ENCODE measurements at places on chromosomes 3 and 15. TPM values are rescaled to one million over a fixed set of nuclear protein-coding genes. Genes with fewer than 3 reads are reported as not detected.
A peak's percentile ranks its signal among the peaks of the same experiment; 100 is the strongest.

DNA sequence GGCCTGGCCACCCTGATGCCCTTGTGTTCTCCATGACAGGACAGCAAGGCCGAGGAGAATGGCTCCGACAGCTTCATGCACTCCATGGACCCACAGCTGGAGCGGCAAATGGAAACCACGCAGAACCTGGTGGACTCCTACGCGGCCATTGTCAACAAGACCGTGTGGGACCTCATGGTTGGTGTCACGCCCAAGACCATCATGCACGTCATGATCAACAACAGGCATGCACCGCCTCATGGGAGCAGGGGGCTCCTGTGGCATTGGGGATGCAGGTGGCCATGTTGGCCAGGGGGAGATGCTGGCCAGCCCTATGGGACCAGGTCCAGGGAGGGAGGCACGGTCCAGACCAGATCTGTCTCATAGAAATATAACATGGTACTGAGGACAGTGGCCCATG is 62.9 kb downstream of the GOLGA8B start:
- no peak for DNase-seq

ACKR2 gene
- 0.44 TPM for total RNA-seq

- no peak for DNase-seq
These were observed 24.2 kb downstream of the PXYLP1 start for GRCh38 chr3:141255846-141256261.

CCDC39 gene
- total RNA-seq: not detected

CNTN6 gene
- not detected for total RNA-seq

- no peak for DNase-seq
These were observed 15.5 kb downstream of the LRRC3B start for GRCh38 chr3:26638113-26638512.

- no peak for DNase-seq
These were observed 36.8 kb upstream of the TRH start for GRCh38 chr3:129937717-129938116.

GRCh38 chr3:4835616-4836043 is 143.6 kb upstream of the BHLHE40 start:
- no peak for DNase-seq

PDCD10 gene
- total RNA-seq: 35.1 TPM

SERPINI2 gene
- total RNA-seq: 0.41 TPM

DNA sequence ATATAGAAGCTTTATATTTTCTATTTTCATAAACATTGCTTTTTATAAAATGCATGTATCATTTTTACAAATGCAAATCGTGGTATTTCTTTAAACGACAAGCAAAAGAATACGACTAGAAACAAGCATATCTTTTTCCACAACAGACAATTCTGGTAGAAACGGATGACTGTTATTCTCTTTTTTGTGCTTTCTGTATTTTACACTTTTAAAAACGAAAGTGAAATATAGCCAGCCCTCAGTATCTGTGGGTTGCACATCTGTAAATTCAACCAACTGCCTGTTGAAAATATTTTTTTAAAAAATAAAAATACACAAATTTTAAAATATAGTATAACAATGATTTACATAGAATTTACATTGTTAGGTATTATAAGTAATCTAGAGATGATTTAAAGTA is 61.3 kb downstream of the PRTG start:
- DNase-seq: no peak

- no peak for DNase-seq
These were observed 93.0 kb upstream of the LPP start for GRCh38 chr3:188060840-188061544.

- DNase-seq: no peak
These were observed 100.9 kb upstream of the CRBN start for GRCh38 chr3:3280396-3280795.

- DNase-seq: no peak
These were observed 31.9 kb upstream of the TICRR start for GRCh38 chr15:89543389-89543788.

DNA sequence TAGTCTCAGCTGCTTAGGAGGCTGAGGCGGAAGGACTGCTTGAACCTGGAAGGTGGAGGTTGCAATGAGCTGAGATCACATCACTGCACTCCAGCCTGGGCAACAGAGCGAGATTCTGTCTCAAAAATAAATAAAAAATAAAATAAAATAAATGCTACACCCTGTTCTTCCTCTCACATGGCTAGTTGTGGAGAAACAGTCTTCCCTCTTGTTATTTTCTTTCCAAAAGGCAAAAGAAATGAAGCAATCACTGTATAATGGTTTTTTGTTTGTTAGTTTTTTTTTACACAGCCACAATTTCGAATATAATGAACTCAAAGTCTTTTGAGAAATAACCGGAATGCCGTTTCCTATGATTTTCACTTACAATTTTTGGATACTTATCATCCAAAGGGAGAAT is 4.9 kb upstream of the FRMD4B start:
- no peak for DNase-seq

DNA sequence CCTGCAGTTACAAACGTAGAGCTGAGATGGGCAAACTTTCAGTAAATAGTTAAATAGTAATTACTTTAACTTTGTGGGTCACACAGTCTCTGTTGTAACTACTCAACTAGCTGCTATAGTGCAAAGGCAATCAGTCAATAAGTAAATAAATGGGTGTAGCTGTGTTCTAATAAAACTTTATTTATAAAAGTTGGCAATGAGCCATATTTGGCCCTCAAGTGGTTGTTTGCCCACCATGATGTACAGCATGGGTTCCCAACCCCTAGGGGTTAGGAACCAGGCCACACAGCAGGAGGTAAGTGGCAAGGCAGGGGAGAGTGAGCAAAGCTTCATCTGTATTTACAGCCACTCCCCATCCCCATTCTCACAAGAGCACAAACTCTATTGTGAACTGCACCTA is 44.9 kb upstream of the CHRM5 start:
- no peak for DNase-seq

GRCh38 chr15:26231096-26231495 is 368.0 kb upstream of the ATP10A start:
- DNase-seq: no peak

TGM5 gene
- not detected for total RNA-seq

GRCh38 chr3:24088782-24089181 is 143.7 kb downstream of the NR1D2 start:
- no peak for DNase-seq

DPP8 gene
- 39.9 TPM for total RNA-seq

DNA sequence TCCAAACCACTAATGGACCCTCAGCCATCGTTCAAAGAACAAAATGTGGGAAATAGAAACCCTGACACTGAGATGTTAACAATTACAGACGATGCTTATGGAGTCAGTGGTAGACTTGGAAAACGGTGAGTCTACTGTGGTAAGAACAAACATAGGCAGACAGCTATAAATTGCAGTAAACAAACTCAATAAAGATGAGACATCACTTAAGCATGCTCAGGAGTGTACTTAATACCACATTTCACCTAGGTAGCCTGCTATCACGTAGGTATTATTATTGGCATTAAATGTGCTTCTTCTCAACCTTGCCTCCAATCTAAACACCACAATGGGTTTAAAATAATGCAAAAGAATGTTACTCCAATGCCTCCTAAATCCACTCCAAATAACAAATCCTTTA is 2.5 kb downstream of the OSBPL10 start:
- DNase-seq: no peak

DNA sequence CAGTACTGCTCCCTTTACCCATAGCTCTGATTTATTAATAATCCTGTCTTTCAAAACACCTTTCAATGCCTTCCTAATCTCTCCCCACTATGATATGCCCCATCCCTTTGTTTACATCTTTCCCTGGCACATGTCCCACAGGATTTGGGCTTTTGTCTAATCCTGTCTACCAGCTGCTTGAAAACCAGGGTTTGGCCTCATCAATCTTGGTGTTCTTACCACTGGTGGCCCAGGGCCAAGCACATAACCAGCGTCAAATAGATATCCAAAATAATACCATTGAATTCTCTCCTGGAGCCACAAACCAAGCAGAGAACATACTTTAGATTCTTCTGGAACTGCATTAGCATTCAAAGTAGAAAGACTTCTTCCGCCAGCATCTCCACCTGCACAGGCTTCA is 104.8 kb upstream of the PPP2R3A start:
- no peak for DNase-seq

DNA sequence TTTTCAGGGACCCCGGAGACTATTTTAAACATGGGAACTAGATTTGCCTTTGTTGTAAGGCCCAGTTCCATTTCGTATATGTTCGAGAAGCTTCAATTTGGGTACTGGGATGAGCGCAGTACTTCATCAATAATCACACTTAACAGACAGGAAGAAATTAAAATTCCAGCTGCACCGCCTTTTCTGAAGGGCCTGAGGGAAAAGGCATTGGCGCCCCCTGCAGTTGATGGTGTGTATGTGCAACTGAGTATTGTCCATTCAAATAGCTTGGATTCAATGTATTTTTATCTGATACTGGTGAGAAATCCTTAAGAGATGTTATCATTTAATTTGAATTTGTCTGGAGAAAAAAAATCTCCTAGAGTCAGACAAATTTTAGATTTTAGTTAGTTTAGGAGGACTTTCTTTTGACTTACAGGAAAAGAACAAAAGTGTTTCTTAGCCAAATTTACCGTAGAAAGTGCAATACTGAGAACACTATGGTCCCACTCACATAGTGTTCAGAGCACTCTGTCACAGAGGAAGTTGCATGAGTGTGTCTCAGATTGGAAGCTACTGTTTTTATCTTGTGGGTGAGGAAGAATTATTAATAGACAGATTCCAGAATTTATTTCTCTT is 5.4 kb upstream of the ALDH1A2 start:
- DNase-seq: peak; percentile 52

GRCh38 chr3:41836360-41837134 is 125.4 kb downstream of the ULK4 start:
- DNase-seq: no peak

GRCh38 chr3:34109846-34110245 is 311.4 kb downstream of the PDCD6IP start:
- DNase-seq: no peak

FSIP1 gene
- 1.2 TPM for total RNA-seq

MITF gene
- total RNA-seq: 81.9 TPM

DNA sequence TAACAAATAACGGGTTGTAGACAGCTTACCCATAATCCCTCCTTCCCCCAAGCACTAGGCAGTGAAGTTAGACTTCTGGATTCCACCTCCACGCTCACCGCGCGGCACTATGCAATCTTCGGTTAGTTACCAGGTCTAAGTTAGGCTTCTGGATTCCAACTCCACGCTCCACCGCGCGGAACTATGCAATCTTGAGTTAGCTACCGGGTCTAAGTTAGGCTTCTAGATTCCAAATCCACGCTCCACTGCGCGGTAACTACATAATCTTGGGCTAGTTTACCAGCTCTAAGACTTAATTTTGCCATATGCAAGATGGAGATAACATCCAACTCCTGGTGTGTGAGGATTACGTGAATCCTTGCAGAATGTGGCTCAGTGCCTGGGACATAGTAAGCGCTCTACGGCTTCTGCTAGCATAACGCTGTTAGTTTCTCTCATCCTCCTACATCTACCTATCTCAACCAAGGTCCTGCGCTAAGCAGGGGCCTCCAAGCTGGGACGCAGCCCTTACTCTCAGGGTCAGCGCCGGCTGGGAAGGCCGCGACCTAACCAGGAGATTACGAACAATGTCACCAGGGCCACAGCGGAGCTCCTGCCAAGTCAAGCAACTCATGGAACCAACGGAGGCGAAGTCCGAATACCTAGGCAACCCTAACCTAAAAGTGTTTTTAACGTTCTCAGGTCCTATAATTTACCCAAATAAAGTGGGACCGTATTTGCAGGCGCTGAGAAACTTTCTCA is 497 bp upstream of the RPLP1 start:
- DNase-seq: no peak

DNA sequence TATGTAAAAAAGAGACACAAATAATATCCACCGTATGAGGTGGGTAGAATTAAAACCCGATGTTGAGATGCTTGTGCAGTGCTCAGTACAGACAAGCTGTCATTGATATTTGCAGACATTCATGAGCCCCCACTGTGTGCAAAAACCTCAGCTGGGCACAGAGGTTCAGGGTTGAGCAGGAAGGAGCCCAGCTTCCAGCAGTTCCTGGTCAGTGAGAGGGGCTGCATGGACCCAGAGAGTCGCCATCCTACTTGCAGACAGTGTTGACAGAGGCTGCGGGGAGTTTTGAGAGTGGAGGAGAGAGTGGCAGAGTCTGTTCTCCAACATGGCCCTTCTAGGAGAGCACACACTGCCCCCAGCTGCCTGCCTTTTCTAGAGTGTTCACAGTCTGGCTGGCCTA is 6.1 kb upstream of the LTF start:
- no peak for DNase-seq
